Ascending aorta (tissue), 2 donors: ENCODE measurements at places on chromosomes 2 and 18. TPM values are rescaled to one million over a fixed set of nuclear protein-coding genes. Genes with fewer than 3 reads are reported as not detected.

PSMA8 gene
- not detected for total RNA-seq

SCRN3 gene
- 2.3 TPM for total RNA-seq

ASIC4 gene
- not detected for total RNA-seq

CNGA3 gene
- total RNA-seq: not detected

ARHGAP25 gene
- 8.3 TPM for total RNA-seq

NOSTRIN gene
- 7.8 TPM for total RNA-seq

CYRIA gene
- total RNA-seq: 7.1 TPM

PNPT1 gene
- 4.2 TPM for total RNA-seq

- no peaks in the 10 kb centered on the region for H3K36me3 ChIP-seq
- H3K27ac ChIP-seq: no peak overlapping the region
- no peaks in the 10 kb centered on the region for H3K27me3 ChIP-seq
- no peak for DNase-seq
- H3K4me3 ChIP-seq: no peak overlapping the region
- H3K4me1 ChIP-seq: peaks cover 3% of the 10 kb centered on the region
Measured at GRCh38 chr2:236546561-236547002, 23.0 kb upstream of the ACKR3 start.

- peaks cover 15% of the 10 kb centered on the region for H3K36me3 ChIP-seq
- no peaks in the 10 kb centered on the region for H3K27me3 ChIP-seq
- DNase-seq: no peak
- H3K4me3 ChIP-seq: no peak overlapping the region
- no peak overlapping the region for H3K27ac ChIP-seq
- no peaks in the 10 kb centered on the region for H3K4me1 ChIP-seq
Measured at GRCh38 chr18:79380816-79381806, 14.6 kb upstream of the NFATC1 start.

DNA sequence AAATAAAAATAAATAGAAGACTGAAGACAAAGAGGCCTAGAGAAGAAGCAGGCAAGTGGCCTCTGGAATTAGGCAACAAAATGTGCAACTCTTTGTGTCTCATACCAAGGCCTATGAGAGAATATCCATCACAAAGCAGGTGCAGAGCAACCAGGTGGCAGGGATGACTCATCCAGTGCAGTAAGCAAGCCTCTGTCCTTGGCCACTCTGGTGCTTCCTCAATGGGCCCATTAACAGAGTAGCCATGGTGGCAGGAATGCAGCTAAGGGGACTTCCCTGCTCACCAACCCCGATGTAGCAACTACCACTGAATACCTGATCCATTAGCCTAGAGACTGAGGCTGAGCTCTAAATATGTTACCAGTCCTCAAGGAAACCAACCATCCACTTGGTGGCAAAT, 11.0 kb upstream of the EPG5 start:
- no peaks in the 10 kb centered on the region for H3K27me3 ChIP-seq
- no peaks in the 10 kb centered on the region for H3K4me1 ChIP-seq
- no peak for DNase-seq
- H3K36me3 ChIP-seq: no peaks in the 10 kb centered on the region

GRCh38 chr2:98867539-98868309, 68.3 kb downstream of the CRACDL start:
- no peaks in the 10 kb centered on the region for H3K36me3 ChIP-seq
- no peak overlapping the region for H3K27ac ChIP-seq
- no peaks in the 10 kb centered on the region for H3K27me3 ChIP-seq
- H3K4me1 ChIP-seq: peaks cover 7% of the 10 kb centered on the region

DNA sequence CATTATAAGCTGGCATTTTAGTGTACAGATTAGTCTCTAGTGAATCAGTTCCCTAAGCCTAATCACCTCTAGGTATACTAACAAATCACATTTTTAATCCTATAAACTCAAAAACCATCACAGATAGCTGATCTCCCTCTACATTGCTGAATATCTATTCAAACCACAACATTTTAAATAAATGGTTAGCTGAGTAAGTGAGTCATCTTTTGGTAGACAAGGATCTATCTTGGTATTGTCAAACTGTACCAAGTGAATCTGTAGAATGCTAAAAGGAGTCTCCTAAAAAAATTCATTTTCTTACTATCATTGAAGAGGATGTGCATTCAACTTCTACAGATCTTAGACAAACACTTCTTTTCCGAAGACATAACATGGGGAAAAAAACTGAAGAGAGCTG, 40.7 kb downstream of the INO80D start:
- no peaks in the 10 kb centered on the region for H3K27me3 ChIP-seq
- no peaks in the 10 kb centered on the region for H3K4me1 ChIP-seq
- H3K36me3 ChIP-seq: peaks cover 38% of the 10 kb centered on the region
- H3K27ac ChIP-seq: no peak overlapping the region
- H3K4me3 ChIP-seq: no peak overlapping the region

GRCh38 chr2:43086451-43087221, 139.8 kb downstream of the ZFP36L2 start:
- no peaks in the 10 kb centered on the region for H3K36me3 ChIP-seq
- DNase-seq: peak; percentile 96
- H3K27me3 ChIP-seq: no peaks in the 10 kb centered on the region
- peak overlapping the region; percentile 96 for H3K27ac ChIP-seq
- H3K4me3 ChIP-seq: no peak overlapping the region
- H3K4me1 ChIP-seq: peaks cover 63% of the 10 kb centered on the region

DNA sequence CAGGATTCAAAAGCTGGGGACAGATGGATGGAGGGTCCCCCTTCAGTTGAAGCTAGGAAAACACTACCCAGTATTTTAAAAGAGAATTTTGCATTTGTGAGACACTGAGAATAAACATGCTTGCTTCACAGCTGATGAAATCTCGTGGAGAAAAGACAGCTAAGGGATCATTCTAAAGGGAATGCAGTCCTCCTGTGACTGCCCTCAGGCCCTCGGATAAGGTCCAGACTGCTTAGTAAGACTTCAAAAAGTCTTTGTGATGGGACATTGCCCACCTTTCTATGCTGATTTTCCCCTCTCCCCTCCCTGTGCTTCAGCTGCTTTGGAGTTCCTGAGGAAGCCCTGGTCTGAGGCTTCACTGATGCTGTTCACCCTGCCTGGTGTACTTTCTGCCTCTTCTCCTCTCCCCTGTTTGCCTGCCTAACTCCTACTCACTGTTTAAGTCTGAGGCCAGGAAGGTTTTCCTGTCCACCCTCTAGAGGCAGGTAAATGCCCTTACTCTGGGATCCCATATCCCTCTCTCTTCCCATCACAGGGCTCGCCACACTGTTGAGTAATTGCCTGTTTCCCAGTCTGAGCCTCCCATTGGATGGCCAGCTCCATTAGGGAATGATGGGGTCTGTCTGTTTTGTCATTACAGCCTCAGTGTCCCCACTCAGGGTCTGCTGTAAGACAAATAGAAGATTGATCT, 26.6 kb downstream of the POLE4 start:
- H3K36me3 ChIP-seq: no peaks in the 10 kb centered on the region
- H3K4me1 ChIP-seq: no peaks in the 10 kb centered on the region
- H3K27me3 ChIP-seq: no peaks in the 10 kb centered on the region

- DNase-seq: no peak
- no peaks in the 10 kb centered on the region for H3K27me3 ChIP-seq
- H3K27ac ChIP-seq: no peak overlapping the region
- H3K4me1 ChIP-seq: no peaks in the 10 kb centered on the region
- H3K36me3 ChIP-seq: no peaks in the 10 kb centered on the region
Measured at GRCh38 chr18:73923866-73924265, 223.8 kb downstream of the FBXO15 start.

DNA sequence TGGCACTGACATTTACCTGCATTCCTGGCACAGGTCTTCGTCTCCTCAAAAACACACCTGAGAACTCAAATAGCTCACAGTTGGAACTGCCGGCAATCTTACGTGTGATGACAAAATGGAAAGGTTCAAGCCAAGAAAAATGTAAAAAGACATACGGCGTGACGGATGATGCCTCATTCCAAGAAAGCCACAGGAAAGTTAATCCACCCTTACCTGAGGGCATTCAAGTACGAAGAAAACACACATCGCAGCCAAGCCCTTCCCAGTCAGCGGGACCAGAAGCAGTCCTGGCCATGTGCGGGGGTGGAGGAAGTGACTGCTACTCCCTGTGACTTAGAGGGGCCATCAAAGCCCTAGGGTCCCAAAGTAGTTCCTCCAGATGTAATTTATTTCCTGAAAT, 986.3 kb upstream of the CELF4 start:
- H3K36me3 ChIP-seq: no peaks in the 10 kb centered on the region
- no peaks in the 10 kb centered on the region for H3K4me1 ChIP-seq
- no peak overlapping the region for H3K27ac ChIP-seq
- DNase-seq: no peak

DNA sequence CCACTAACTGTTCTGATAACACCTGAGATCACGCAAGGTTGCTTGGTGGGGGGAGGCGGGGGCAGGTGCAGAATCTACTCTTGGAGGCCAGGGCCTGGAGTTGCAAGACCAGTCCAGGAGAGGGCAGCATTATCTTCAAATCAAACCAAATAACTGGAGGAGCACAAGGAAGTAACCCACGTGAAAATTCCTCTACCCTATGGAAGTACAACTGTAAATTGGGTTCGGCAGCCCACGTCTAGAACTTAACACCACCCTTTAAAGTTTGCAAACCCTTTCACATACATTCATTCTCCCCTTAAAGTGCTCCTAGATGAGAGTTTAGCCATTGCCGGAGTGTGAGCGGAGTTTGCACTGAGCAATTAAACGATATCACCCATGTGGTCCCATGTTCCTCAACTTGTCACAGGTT, 19.6 kb upstream of the CXCR1 start:
- no peaks in the 10 kb centered on the region for H3K36me3 ChIP-seq
- H3K4me1 ChIP-seq: no peaks in the 10 kb centered on the region
- H3K27ac ChIP-seq: no peak overlapping the region
- H3K27me3 ChIP-seq: no peaks in the 10 kb centered on the region

- no peaks in the 10 kb centered on the region for H3K4me1 ChIP-seq
- H3K27me3 ChIP-seq: no peaks in the 10 kb centered on the region
- H3K4me3 ChIP-seq: no peak overlapping the region
- no peaks in the 10 kb centered on the region for H3K36me3 ChIP-seq
Measured at GRCh38 chr2:7014174-7014640, 97.0 kb downstream of the RNF144A start.
